Kidney epithelial cell (primary cell): ENCODE measurements at places on chromosomes 2 and 18. TPM values are rescaled to one million over a fixed set of nuclear protein-coding genes. Genes with fewer than 3 reads are reported as not detected.

The DLX2 gene
- 0.08 TPM in 1 of 2 replicates, not detected in the other for total RNA-seq

The NBAS gene
- 60.3 and 67.0 TPM in 2 replicates for total RNA-seq

The DNAJC5G gene
- total RNA-seq = not detected in 2 replicates

The VWC2L gene
- not detected in 2 replicates for total RNA-seq

The MC5R gene
- total RNA-seq = not detected in 2 replicates

The TXNL4A gene
- 75.4 and 79.6 TPM in 2 replicates for total RNA-seq

The SP3 gene
- total RNA-seq = 52.6 and 68.9 TPM in 2 replicates

The PCARE gene
- total RNA-seq = not detected in 2 replicates

The COL4A3 gene
- total RNA-seq = 0.96 and 2.3 TPM in 2 replicates

The TAF4B gene
- total RNA-seq = 6.9 and 9.5 TPM in 2 replicates

The DCDC2C gene
- total RNA-seq = not detected in 2 replicates

The IL18RAP gene
- total RNA-seq = 0.07 TPM in 1 of 2 replicates, not detected in the other

The ALLC gene
- total RNA-seq = 0.13 TPM in 1 of 2 replicates, not detected in the other
